Calu3 (cell line): ENCODE measurements at places on chromosomes 12 and 14. TPM values are rescaled to one million over a fixed set of nuclear protein-coding genes. Genes with fewer than 3 reads are reported as not detected.

The TDRD9 gene
- not detected in 2 replicates for total RNA-seq

DNA sequence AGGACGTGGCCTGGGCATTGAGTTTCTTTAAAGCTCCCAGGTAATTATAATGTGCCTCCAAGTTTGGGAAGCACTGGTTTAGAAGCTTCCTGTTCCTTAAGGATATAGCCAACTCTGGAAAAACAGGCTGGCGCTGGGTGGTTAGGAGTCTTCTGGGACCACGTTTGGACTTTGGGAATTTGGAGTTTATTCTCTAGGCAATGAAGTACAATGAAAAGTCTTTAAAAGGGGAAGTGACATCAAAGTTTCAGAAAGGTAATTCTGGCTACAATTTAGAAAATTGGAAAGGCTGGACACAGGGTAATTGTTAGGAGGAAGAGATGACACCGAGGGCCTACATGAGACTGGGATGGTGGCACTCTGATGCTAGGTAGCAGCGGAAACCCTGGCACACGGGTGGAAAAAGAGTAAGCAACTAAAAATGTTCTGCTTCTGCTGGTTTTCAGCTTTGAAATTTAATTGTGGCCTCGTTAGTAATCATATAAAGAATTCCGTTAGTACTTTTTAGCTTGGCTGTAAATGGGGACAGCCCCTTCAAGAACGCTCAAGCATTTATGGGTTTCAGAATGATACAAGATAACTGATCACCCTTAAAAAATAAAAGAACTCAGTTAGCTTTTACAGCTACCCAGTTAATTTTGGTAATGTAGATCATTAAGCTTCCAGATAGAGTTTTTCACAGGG, 12.7 kb upstream of the DCP1B start:
- no peak for DNase-seq

DNA sequence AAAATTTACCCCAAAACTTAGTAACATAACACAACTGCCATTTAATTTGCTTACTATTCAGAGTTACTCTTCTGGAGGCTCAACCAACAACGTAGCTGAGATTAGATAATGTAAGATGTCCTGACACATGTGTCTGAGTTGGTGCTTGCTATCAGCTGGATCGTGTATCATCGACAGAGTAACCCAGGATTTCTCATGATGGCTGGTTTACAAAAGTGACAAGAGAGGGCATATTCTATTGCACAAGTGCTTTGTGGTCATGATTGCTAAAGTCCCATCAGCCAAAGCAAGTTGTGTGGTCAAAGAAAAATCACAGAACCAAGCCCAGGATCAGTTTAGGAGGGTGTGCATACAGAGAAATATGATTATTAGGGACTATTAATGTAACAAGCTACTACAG, 73.4 kb downstream of the CAPZA3 start:
- no peak for DNase-seq

- DNase-seq, result no peak
Measured at GRCh38 chr14:102424520-102424919, 61.8 kb downstream of the TECPR2 start.

DNA sequence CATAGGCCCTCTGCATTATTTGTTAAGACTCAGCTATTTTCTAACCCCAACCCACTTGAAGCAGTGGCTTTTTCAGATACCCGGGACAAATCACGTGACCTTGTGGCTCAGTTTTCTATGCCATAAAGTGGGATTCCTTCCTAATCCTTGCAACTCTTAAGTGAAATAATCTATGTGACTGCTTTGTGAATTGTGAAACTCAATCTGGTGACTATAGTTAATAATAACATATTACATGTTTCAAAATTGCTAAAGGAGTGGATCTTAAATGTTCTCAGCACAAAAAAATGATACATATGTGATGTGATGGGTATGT, 17.3 kb downstream of the EML1 start:
- DNase-seq, result no peak

The FOXN4 gene
- total RNA-seq, result not detected in 2 replicates

- DNase-seq, result no peak
Measured at GRCh38 chr14:32656601-32657000, 282.1 kb upstream of the NPAS3 start.

GRCh38 chr12:114384739-114385138, 21.2 kb downstream of the TBX5 start:
- no peak for DNase-seq

DNA sequence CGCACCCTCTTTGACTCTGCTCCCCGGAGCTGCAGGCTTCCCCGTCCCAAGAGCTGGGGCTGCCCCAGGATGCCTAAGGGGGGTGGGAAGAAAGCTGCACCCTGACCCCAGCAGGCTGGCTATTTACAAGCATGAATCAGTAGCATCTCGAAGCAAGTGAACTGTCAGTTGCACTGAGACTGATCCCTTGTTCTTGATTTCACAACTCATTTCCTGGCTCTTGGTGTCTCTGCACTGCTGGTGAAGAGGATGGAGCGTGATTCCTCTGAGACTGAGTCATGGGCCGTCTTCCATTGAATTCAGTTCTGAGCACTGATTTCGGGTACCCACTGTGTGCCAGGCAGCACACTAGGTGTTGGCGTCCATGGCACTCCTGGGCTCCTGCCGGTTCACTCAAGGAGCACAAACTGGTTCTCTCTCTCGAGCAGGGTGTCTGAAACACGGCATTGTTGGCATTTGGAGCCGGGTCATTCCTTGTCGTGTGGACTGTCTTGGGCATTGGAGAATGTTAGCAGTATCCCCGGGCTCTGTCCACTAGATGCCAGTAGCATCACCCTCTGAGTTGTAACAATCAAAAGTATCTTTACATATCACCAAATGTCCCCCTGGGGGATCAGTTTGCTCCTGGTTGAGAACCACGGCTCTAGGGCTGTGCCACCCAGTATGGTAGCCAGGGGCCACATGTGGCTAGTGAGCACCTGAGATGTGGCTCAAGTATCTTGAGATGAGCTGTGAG, 86.9 kb downstream of the RIN3 start:
- DNase-seq, result no peak
